ENCODE measurements at places on chromosomes 3 and 15. TPM values are rescaled to one million over a fixed set of nuclear protein-coding genes. Genes with fewer than 3 reads are reported as not detected.

The A4GNT gene
- total RNA-seq: not detected

The GPR27 gene
- 0.62 TPM for total RNA-seq

The EXD1 gene
- not detected for total RNA-seq

The TP63 gene
- total RNA-seq: 5.6 TPM

The ECE2 gene
- total RNA-seq: not detected

The MAP2K5 gene
- total RNA-seq: 25.9 TPM

The ACY1 gene
- total RNA-seq: 64.6 TPM

The DZIP1L gene
- 0.16 TPM for total RNA-seq

The KBTBD13 gene
- total RNA-seq: not detected

The SLC2A2 gene
- total RNA-seq: not detected

The CKMT1B gene
- 0.32 TPM for total RNA-seq

The PLA2G4D gene
- not detected for total RNA-seq

The TTLL13 gene
- 1.3 TPM for total RNA-seq

The ITIH1 gene
- total RNA-seq: not detected

The ZWILCH gene
- 33.0 TPM for total RNA-seq

The TRPM7 gene
- 42.3 TPM for total RNA-seq

The MAP4 gene
- total RNA-seq: 144 TPM

The MITF gene
- 0.07 TPM for total RNA-seq

The LRTM1 gene
- total RNA-seq: not detected

The ATP13A5 gene
- not detected for total RNA-seq

The GP5 gene
- total RNA-seq: 0.23 TPM

The RIOX2 gene
- 59.9 TPM for total RNA-seq

The ZNF662 gene
- 0.21 TPM for total RNA-seq

The CYP8B1 gene
- not detected for total RNA-seq

The RNU5B-1 gene
- total RNA-seq: not detected

The ZIC1 gene
- not detected for total RNA-seq

The GPR62 gene
- total RNA-seq: not detected

The SPTBN5 gene
- total RNA-seq: 0.90 TPM

The ICE2 gene
- total RNA-seq: 48.0 TPM

The PTH1R gene
- not detected for total RNA-seq

The DNAH1 gene
- total RNA-seq: 9.8 TPM

The NDUFB5 gene
- total RNA-seq: 91.6 TPM

The TMOD3 gene
- 64.3 TPM for total RNA-seq

The FMN1 gene
- total RNA-seq: 0.69 TPM

The CNTN4 gene
- total RNA-seq: not detected

The ZNF860 gene
- total RNA-seq: 1.8 TPM

The VILL gene
- 11.8 TPM for total RNA-seq

The IL17RD gene
- total RNA-seq: 0.07 TPM

The PTX3 gene
- total RNA-seq: not detected

The PDE12 gene
- total RNA-seq: 26.4 TPM

The SPINK8 gene
- total RNA-seq: not detected

The ANKRD34C gene
- total RNA-seq: not detected

The ZDHHC23 gene
- 2.6 TPM for total RNA-seq

The ADAMTS17 gene
- 1.1 TPM for total RNA-seq

The LXN gene
- total RNA-seq: 25.8 TPM

The GRAMD1C gene
- 0.37 TPM for total RNA-seq

The TEX55 gene
- not detected for total RNA-seq

The SATB1 gene
- 831 TPM for total RNA-seq

The CLRN1 gene
- not detected for total RNA-seq

The TIMP4 gene
- total RNA-seq: 0.92 TPM

The PATL2 gene
- total RNA-seq: 16.9 TPM

The TUSC7 gene
- total RNA-seq: not detected

The MAPK6 gene
- 58.7 TPM for total RNA-seq

The BDH1 gene
- 140 TPM for total RNA-seq

The CHST2 gene
- total RNA-seq: 7.7 TPM

Data from activated T-helper 2 cell treated with anti-CD3 and anti-CD28 coated beads, Interferon-gamma antibody, Interleukin-2, Interleukin-4, amounts not matched to agents 10 μg/mL and 5 μg/mL and 100 μg/mL, durations not matched to agents 14 hours and 24 hours and 36 hours (primary cell).